ENCODE measurements at places on chromosomes 6 and 20. TPM values are rescaled to one million over a fixed set of nuclear protein-coding genes. Genes with fewer than 3 reads are reported as not detected.

NKAPL gene
- 0.81 TPM for total RNA-seq

OR2J3 gene
- not detected for total RNA-seq

MEP1A gene
- 0.35 TPM for total RNA-seq

CRISP1 gene
- not detected for total RNA-seq

KCNK16 gene
- 4.2 TPM for total RNA-seq

TRIM40 gene
- not detected for total RNA-seq

REM1 gene
- 0.56 TPM for total RNA-seq

SPATA25 gene
- 1.3 TPM for total RNA-seq

DDX43 gene
- total RNA-seq, result 0.55 TPM

EBF4 gene
- total RNA-seq, result 7.5 TPM

GJA1 gene
- 5.2 TPM for total RNA-seq

VTA1 gene
- total RNA-seq, result 13.7 TPM

CRYBG1 gene
- total RNA-seq, result 4.9 TPM

PI3 gene
- 0.67 TPM for total RNA-seq

UNC93A gene
- not detected for total RNA-seq

ARHGAP18 gene
- total RNA-seq, result 27.8 TPM

PGK2 gene
- total RNA-seq, result not detected

ADAM33 gene
- total RNA-seq, result 0.88 TPM

BHLHE23 gene
- not detected for total RNA-seq

HSPA1L gene
- 0.71 TPM for total RNA-seq

FAXC gene
- total RNA-seq, result 1.5 TPM

TMEM151B gene
- total RNA-seq, result not detected

BMP5 gene
- 0.32 TPM for total RNA-seq

CD83 gene
- 5.1 TPM for total RNA-seq

UBE2C gene
- total RNA-seq, result 0.85 TPM

FUT9 gene
- 1.5 TPM for total RNA-seq

CRIP3 gene
- total RNA-seq, result 0.85 TPM

RRAGD gene
- total RNA-seq, result 10.5 TPM

HLA-DQA2 gene
- not detected for total RNA-seq

HLA-DQA1 gene
- total RNA-seq, result 7.6 TPM

ELOVL2 gene
- total RNA-seq, result 1.7 TPM

DUSP15 gene
- 0.35 TPM for total RNA-seq

MTFR2 gene
- 0.34 TPM for total RNA-seq

POPDC3 gene
- total RNA-seq, result 0.35 TPM

FRK gene
- 5.7 TPM for total RNA-seq

AIF1 gene
- total RNA-seq, result 17.9 TPM

TAF11 gene
- 10.5 TPM for total RNA-seq

WFDC10A gene
- not detected for total RNA-seq

WFDC5 gene
- total RNA-seq, result not detected

KIF25 gene
- total RNA-seq, result 0.28 TPM

C6orf118 gene
- not detected for total RNA-seq

IL20RA gene
- 9.3 TPM for total RNA-seq

FAM162B gene
- 0.43 TPM for total RNA-seq

Measured in pancreas (tissue), 10 donors.